ENCODE measurements at places on chromosomes 11 and 22.

DNA sequence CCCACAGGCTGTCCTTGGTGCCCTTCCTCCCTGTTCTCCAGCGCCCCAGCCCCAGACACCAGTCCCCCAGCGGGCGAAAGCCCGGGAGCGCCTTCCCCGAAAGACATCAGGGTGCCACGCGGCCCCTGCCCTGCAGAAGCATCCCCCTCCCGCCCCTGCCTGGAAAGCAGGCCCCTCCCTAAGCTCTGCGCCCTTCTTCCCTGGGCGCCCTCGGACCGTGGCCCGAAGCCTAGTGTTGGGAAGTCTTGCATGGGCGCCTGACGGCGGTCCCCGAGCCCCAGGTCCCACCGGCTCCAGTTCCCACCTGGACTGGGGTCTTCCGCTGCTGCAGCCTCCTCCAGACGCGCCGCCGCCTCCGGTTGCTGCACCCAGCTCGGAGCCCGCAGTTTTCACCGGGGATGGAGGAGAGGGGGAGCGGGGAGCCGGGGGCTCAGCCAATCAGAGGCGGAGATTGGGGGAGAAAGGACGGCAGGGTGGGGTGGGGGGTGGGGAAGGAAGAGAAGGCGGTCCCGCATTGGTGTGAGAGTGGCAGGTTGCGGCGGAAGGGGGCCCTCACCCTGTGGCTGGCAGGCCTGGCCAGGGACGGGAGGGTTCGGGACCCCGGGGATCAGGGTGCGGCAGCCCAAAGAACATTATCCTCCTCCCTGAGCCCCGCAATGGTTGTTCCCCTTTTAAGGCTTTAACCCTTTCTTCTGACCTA is at the start of gene THY1:
Gene THY1, minus strand, starts transcription at position 364 of the 700 bp plus-strand sequence. CDS start 2,267 bp downstream, outside the sequence.
- no peak for DNase-seq

DNA sequence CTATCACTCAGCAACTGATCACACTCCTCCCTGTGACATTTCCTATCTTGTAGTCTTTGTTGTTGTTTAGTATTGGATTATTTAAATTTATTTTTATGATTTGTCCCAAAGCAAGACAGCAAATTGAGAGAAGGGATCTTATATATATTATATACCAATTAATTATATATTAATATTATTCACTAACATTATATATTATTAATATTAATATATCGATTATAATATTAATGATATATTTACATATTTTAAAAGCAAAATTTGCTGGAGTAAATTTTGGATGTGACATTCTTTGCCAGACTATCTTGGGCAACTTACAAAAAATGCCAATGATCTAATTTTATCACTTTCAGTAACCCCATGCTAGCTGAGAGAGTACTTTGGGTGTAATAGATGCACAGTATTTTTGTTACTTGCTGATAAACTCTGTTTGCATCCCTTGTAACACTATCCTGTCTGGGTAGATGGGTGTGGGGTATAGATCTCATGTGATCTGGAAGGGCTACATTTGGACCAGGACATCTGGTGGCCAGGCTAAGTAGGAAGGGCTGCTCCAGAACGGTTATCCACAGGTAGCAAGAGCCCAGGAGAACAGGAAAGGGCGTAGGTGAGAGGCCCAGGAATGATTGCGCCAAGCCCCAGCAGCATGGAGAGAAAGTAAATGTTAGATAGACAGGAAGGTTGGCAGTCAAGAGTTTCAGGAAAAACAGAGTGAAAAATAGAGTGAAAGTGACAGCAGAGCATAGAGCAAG is 608.6 kb upstream of the KIRREL3 start:
- no peak for DNase-seq

DNA sequence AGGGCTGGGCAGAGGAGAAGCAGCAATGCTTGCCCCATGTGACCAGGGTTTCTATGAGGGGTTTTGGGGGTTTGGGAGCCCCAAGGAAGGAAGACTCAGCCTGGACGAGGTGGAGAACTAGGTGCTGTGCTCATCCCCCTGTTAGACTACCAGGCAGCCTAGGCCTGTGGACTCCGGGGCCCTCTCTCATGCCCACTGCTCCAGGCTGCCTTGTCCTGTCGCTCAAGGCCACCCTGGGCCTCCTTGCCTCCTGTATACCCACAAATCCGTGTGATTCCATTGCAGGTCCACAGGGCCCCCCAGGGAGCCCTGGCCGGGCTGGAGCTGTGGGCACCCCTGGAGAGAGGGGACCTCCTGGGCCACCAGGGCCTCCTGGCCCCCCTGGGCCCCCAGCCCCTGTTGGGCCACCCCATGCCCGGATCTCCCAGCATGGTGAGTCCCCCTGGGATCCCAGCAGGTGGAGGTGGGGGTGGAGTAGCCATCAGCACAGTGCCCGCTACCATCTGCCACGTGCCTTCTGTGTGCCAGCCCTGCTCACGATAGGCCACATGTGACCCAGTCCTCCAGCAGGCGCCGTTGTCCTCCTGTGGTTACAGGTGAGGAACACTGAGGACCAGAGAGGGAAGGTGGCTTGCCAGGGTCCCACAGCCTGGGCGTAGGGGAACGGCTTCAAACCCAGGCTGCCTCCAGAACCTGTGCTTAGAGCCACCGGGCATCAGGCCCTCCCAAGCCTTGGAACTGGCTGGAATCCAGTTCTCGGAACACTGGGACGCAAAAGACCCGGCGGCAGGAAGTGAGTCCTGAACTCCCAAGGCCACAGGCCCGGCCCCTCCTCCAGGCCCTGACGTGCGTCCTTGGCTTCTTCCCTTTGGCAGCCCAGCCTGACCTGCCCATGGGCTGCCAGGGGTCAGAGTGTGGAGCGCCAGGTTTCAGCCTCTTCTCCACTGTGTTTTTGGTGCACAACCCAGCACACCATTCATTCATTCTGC is 26.6 kb downstream of the EMID1 start:
- no peak for DNase-seq

DNA sequence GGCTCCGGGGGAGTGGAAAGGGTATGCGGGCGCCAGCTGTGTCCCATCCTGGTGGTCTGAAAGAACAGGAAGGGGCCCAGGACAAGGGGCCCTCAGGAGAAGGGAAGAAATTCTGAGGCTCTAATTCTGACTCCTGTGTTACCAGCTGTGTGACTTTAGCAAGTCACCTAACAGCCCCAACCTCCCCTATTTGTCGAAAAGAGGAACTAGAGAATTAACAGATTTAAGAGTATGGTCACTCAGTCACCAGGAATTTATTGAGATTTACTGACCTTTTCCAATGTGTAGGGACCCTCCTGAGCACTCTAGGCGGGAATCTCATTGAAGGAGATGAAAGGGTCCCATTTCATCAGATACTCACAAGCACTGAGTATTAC is 14.6 kb downstream of the RPS6KA4 start:
- DNase-seq, result no peak

DNA sequence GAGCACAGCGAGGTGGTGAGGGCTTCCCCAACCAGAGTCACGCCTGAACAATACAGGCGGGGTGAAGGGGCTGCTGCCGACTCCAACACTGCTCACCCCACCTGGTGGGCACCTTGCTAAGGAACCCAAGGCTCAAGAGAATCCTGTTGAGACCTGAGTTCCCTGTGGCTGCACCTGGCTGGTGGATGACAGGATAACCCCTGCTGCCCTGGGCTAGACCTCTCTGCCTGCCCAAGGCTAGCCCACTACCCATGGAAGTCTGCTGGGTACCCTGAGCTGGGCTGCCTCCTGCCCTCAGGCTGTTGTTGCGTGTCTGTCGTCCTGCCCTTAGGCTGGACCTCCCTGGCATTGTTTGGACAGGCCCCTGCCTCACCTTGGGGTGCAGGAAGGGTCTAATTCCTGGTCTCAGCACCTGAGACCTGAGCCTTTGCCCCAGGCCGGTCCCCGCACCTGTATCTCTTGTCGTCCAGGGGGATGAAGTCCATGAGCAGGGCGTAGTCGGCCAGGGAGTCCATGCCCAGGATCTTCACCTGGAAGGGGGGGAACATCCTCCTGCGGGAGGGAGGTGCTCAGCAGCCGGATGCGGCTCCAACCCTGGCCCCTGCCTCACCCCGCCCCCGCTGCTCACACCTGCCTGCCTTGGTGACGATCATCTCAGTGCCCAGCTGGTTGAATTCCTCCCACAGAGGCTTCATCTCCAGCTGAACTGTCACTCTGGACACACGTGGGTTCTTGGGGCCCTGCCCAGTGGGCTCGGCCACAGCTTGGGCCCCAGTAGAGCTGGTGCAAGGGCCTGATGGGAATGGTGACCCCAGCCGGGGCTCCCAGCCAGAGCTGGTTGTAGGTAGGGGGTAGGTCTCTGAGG is 4.9 kb upstream of the NUDT8 start:
- no peak for DNase-seq

GRCh38 chr11:33533386-33534052 is 167.1 kb downstream of the C11orf91 start:
- no peak for DNase-seq

DNA sequence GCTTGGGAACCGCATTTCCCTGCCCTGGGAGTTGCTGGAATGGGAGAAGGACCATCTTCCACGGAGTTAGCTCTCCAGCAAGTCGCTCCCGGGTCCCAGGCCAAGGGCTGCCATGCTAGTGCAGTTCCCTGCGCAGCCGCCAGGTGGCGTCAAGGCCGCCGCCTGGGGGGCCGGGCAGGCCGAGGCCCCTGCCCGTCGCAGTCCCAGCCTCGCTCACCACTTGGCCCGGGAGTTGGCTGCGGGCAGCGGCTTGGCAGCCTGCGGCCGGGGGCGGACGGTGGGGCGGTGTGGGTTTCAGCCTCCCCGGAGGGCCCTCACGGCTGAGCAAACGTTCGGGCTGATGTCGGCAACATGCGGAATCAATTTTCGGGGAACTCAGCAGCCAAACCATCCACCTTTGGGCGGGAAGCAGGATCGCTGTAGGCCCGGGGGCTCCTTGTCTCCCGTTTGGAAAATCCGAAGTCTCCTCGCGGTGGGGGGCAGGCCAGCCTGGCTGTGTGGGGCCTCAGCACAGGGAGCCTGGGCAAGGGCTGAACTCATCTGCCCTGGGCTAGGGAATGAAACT is 415.1 kb downstream of the SOX6 start:
- DNase-seq, result peak; percentile 44

DNA sequence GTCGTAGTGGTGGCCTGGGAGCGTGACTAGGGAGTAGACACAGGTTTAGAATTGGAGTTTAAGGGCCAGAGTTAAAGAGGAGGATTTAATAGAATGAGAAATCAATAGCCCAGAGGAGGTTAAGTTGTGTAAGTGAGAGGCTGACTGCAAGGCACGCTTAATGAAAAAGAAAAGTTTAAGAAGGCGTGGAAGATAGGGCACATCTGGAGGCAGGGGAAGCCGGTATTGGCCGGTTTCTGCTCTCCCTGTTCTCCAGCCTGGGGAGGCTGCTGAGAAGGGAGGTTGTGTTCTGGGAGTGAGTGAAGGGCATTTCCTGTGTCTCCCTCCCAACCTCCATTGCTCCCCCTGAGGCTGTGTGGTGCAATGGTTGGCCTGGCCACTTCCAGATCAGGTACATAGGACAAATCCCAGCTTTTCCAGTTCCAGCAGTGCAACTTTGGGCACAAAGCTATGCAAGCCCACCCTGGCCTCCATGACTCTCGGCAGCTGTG is 6.3 kb downstream of the GRIK4 start:
- no peak for DNase-seq

GRCh38 chr11:58597486-58598144 is 18.8 kb downstream of the ZFP91 start:
- no peak for DNase-seq

GRCh38 chr11:73374151-73374550 is 2.0 kb upstream of the RELT start:
- DNase-seq, result no peak

- peak; percentile 79 for DNase-seq
Observed at GRCh38 chr11:61891331-61892084, at the start of gene FADS3. Gene FADS3, minus strand, starts transcription at chr11:61891545. Its CDS starts 164 bp downstream, at chr11:61891381.

DNA sequence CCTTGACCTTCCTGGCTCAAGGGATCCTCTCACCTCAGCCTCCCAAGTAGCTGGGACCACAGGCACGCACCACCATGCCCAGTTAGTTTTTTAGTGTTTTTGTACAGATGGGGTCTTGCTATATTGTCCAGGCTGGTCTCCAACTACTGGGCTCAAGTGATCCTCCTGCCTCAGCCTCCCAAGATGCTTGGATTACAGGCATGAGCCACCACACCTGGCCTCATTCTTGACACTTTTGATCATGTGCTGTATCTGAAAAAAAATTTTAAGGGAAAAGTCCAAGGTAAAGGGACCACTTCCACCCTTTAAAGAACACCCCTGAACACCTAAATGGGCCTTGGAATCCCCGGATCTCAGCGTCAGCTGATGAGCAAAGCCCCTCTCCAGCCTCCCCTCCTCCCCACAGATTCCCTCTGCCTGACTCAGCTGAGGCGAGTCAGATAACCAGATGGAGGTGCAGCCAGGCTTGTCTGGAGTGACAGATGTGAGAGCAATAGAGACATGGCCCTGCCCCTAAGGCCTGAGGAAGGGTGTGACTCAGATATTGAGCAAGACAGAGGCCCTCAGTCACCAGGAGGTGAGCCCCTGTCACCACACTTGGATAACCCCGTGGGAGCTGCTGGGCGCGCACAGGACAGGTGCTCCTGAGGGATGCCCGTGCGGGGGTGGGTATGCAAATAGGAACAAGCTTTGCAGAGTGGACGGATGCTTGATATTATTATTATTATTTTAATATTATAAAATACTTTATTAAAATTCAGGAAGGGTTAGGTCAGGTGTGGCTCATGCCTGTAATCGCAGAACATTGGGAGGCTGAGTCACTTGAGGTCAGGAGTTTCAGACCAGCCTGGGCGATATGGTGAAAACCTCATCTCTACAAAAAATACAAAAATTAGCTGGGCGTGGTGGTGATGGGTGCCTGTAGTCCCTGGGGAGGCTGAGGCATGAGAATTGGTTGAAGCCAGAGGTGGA is 5.0 kb upstream of the CCDC88B start:
- peak; percentile 44 for DNase-seq

GRCh38 chr11:78239781-78240180 is 51.1 kb downstream of the USP35 start:
- DNase-seq, result no peak

GRCh38 chr11:94457118-94458029 is 36.3 kb downstream of the MRE11 start:
- DNase-seq, result no peak

DNA sequence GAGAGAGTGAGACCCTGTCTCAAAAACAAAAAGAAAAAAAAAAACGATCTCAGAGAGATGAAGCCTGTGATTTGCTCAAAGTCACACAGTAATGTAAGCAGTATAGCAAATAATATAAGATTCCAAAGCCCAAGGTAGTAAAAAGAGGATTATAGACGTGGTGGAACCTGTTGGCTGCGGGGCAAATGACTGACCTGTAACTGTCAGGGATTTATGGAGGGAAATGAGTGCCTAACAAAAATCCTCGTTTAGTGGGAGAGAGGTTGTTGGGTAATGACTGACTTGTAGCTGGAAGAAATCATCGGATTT is 723 bp upstream of the CLP1 start:
- no peak for DNase-seq

- no peak for DNase-seq
Observed at GRCh38 chr22:32882774-32883530, 81.4 kb downstream of the TIMP3 start.

GRCh38 chr11:44261800-44262591 is 47.9 kb downstream of the ALX4 start:
- no peak for DNase-seq

- DNase-seq, result no peak
Observed at GRCh38 chr11:47552056-47552565, 821 bp downstream of the CELF1 start.

- DNase-seq, result peak; percentile 26
Observed at GRCh38 chr11:115503083-115503885, 931 bp downstream of the CADM1 start.

- no peak for DNase-seq
Observed at GRCh38 chr11:69014084-69014851, 1.2 kb upstream of the MRGPRF start.
